ENCODE measurements at places on chromosomes 7 and 10.

DNA sequence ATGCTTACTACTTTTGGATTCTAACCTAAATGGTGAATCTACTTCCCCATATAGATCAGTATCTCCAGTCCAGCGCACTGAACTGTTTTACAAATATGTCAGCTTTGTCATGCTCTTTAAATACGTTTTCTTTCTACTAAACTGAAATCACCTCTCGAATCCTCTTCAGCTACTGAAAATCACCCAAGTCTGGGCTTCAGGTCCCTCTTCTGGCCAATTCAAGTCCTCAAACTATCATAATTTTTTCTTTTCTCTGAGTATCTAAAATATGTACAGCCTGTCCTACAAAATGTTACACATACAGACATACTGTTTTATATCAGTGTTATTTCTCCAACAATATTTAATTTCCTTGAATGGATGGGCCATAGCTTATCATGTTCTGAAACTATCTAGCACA is 84.2 kb downstream of the CACNA2D1 start:
- H3K27me3 ChIP-seq = no peaks in the 10 kb centered on the region
- H3K36me3 ChIP-seq = no peaks in the 10 kb centered on the region
- no peaks in the 10 kb centered on the region for H3K4me1 ChIP-seq

DNA sequence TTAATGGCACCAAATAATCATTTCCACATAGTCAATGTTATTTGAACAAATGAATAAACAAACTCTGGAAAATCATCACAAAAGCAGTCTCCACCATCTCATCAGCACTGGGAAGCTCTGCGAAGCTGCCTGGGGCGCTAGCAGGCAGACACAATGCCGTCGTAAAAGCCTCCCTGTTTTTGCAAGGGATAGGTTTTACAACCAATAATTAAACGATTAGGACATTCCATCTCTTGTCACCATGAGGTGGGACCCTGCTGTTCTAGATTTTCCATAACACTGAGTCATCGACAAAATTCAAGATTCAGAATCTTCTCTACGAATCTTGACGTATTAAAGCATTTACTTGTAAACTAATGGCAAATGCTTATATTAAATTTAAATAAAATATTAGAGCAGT is 172.8 kb upstream of the AKR1E2 start:
- no peak overlapping the region for H3K27ac ChIP-seq
- H3K4me1 ChIP-seq = peaks cover 40% of the 10 kb centered on the region
- no peak for DNase-seq

DNA sequence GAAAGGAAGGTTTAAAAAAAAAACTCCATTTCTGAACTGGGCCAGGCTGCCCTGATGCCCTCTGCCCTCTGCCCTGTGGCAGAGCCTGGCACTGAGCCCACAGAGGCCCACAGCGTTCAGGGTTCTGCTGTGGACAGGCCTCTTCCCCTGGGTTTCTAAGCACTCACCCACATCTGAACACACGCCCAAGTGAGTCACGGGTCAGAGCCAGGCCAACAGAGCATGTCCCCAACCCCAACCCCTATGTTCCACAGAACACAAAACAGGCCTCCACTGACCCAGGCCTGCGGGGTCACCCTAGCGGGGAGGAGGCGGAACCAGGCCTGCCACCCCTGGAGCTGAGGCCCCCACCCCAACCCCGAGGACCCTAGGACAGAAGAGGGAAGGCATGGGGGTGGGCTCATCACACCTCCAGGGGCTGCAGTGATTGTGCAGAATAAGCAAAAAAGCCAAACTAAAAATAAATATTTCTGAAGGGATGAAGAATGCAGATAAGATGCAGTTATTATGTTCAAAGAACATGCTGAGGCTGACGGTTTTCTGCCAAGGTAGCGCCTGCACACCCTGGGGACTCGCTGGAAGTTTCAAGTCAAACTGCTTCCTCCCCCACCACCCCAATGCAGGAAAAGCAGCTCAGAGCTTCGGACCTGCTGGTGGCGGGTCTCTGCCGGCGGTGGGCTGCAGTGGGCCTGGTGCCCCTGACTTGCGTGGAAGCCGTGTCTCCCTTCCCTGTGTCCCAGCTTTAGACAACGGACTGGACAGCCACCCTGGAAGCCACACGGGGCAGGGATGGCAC is 5.4 kb downstream of the WDR86 start:
- peaks cover 21% of the 10 kb centered on the region for H3K4me1 ChIP-seq
- H3K36me3 ChIP-seq = no peaks in the 10 kb centered on the region
- no peak for DNase-seq
- H3K4me3 ChIP-seq = no peak overlapping the region

- H3K36me3 ChIP-seq = no peaks in the 10 kb centered on the region
- no peaks in the 10 kb centered on the region for H3K4me1 ChIP-seq
- H3K27ac ChIP-seq = no peak overlapping the region
- no peak for DNase-seq
- no peak overlapping the region for H3K4me3 ChIP-seq
Observed at GRCh38 chr10:6748981-6749635, 169.0 kb upstream of the PRKCQ start.

DNA sequence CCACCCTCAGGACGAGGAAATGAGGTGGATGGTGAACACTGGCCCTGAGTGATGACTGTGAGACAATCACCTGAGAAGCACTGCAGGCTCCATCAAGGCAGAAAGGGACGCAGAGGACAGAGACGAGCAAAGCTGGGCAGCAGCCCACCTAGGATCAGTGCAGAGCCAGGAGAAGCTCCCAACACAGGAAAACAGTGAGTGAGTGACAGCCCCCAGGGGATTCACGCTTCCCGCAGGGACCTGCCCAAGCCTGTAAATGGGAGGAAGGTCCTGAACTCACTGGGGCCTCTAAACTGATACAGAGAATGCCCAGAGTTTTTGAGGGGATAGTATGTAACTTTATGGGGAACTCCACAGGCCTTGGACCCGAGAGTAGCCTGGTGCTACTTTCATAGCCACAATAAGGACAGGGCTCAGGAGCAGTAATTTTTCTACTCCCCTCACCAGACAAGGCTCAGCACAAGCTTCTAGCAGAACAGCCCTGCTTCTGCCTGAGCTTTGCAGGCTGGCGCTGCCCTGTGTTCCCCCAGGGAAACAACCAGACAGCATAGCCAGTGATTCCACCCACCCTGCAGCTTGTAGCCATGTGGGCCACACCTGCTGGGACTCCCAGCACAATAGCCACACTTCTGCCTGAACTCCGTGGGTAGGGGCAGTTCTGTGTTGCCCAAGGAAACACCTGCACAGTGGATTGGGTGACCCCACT is 708.4 kb downstream of the POM121L12 start:
- H3K27ac ChIP-seq = no peak overlapping the region
- no peak overlapping the region for H3K4me3 ChIP-seq
- DNase-seq = no peak
- H3K36me3 ChIP-seq = no peaks in the 10 kb centered on the region
- no peaks in the 10 kb centered on the region for H3K27me3 ChIP-seq
- H3K4me1 ChIP-seq = no peaks in the 10 kb centered on the region

DNA sequence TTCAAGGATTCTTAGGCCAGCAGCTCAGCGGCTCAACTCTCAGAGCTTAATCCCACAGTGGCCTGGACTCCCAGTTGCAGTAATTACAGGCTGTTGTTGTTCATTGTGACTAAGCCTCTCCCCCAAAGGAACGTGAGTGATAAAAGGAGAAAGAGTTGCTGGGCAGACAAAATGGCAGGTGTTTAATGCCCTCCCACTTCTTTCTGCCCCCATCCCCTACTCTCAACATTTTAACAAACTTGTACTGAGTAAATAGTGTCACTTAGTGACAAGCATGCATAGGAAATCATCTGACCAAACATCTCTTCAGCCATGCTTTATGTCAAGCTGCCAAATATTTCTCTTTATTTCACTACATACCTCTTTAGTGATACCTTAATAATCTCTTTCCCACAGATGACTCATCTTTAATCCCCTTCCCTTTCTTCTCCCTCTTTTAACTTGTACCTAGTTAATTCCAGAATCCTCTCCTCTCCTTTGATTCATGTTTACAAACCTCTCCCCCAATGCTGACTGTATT is 12.4 kb upstream of the MTERF1 start:
- no peak overlapping the region for H3K27ac ChIP-seq
- no peak overlapping the region for H3K4me3 ChIP-seq
- H3K27me3 ChIP-seq = no peaks in the 10 kb centered on the region
- no peaks in the 10 kb centered on the region for H3K4me1 ChIP-seq
- H3K36me3 ChIP-seq = no peaks in the 10 kb centered on the region
- DNase-seq = no peak

DNA sequence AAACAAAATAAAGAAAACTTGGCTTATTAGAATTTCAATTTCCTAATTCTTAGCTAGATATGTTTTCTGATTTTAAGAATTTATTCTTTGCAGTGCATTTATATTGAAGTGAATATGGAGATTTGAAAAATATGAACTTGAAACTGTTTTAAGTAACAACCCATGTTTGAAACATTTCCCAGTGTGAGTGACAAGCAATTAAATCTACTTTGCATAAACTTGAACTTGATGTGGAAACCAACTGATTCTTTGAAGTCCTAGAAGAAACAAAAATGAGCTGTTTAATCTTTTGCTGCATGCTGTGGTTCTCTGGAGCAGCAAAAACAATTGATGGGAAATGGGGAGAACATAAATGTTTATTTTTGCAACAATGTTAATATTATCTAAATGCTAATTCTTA is 430.2 kb downstream of the ARL4A start:
- H3K4me3 ChIP-seq = no peak overlapping the region
- H3K27me3 ChIP-seq = no peaks in the 10 kb centered on the region
- no peak for DNase-seq
- no peak overlapping the region for H3K27ac ChIP-seq
- H3K36me3 ChIP-seq = no peaks in the 10 kb centered on the region
- peaks cover 15% of the 10 kb centered on the region for H3K4me1 ChIP-seq

- H3K27ac ChIP-seq = no peak overlapping the region
- H3K36me3 ChIP-seq = no peaks in the 10 kb centered on the region
- H3K4me3 ChIP-seq = no peak overlapping the region
- no peak for DNase-seq
Observed at GRCh38 chr10:1543596-1543995, 193.7 kb downstream of the ADARB2 start.

GRCh38 chr10:91804126-91804510 is 5.9 kb downstream of the TNKS2 start:
- H3K4me1 ChIP-seq = peaks cover 66% of the 10 kb centered on the region
- H3K36me3 ChIP-seq = no peaks in the 10 kb centered on the region
- H3K27ac ChIP-seq = no peak overlapping the region
- H3K4me3 ChIP-seq = no peak overlapping the region
- no peak for DNase-seq
- H3K27me3 ChIP-seq = no peaks in the 10 kb centered on the region

GRCh38 chr10:61640856-61641255 is 21.9 kb upstream of the CABCOCO1 start:
- DNase-seq = no peak
- no peaks in the 10 kb centered on the region for H3K27me3 ChIP-seq

DNA sequence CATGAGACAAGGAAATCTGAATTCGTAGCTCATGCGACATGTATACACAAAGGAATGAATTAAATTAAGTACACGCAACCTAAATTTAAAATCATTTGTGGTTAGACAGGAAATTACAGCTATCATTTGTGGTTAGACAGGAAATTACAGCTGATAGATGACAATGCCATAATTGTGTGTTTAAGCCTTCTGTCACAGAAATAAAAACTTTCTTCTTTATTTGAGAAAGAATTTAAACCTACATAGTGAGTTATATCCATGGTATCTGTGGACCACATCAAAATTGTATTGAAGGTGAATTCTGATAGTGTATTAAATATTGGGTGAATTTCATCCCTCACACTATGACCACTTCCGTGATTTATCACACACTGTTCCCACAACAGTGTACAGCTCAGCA is 362.9 kb downstream of the MAGI2 start:
- H3K27ac ChIP-seq = no peak overlapping the region
- no peaks in the 10 kb centered on the region for H3K36me3 ChIP-seq
- H3K4me1 ChIP-seq = no peaks in the 10 kb centered on the region
- no peak for DNase-seq

DNA sequence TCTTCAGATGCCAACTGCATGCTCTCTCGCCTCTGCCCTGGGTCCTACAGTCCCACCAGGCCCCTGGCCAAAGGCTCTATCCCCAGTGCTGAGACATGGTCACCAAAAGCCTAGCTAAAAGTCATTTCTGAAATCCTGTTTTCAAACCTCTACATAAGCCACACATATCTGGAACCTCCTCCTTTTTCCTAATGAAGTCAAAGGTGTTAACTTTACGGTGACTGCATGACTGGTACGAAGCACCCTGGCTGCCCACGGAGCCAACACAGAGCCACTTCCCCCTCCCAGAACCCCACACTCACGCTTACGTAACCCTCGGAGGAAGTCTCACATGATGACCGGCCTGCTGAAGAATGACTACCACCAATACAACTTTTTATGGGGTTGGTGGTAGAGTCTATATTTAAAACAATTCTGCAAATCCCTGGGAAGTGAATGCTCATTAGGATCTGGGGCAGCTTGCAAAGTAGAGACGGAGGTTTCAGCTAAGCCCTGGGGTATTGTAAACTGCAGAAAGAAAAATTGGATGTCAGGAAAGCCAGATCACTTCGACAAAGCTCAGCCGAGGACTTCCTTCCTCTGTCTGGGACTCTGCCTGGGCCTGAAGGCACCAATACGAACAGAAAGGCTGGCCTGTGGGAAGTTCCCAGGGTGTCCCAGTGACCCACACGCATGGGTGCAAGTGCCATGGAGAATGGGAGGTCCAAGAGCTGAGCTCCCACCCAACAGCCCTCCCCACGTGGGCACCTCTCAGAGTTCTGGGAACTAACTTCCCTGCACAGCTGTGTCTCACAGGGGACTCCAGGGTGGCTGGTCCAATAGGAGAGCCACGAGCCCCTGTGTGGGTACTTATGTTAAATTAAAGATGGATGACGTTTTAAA is 50.7 kb downstream of the PDGFA start:
- peak overlapping the region; percentile 60 for H3K27ac ChIP-seq
- DNase-seq = no peak
- no peaks in the 10 kb centered on the region for H3K36me3 ChIP-seq
- no peaks in the 10 kb centered on the region for H3K27me3 ChIP-seq

GRCh38 chr10:4607681-4608080 is 218.3 kb upstream of the AKR1E2 start:
- DNase-seq = no peak
- H3K4me1 ChIP-seq = no peaks in the 10 kb centered on the region
- no peaks in the 10 kb centered on the region for H3K27me3 ChIP-seq
- no peaks in the 10 kb centered on the region for H3K36me3 ChIP-seq
- H3K27ac ChIP-seq = no peak overlapping the region

All from vagina (tissue), 2 donors.